H7 (cell line): ENCODE measurements at places on chromosomes 2 and 18.
A peak's percentile ranks its signal among the peaks of the same experiment; 100 is the strongest.

GRCh38 chr2:15931950-15932349 lies 8.4 kb upstream of the MYCN start:
- no peak for DNase-seq

GRCh38 chr2:237408335-237409000 lies 5.5 kb downstream of the COL6A3 start:
- no peak for DNase-seq

DNA sequence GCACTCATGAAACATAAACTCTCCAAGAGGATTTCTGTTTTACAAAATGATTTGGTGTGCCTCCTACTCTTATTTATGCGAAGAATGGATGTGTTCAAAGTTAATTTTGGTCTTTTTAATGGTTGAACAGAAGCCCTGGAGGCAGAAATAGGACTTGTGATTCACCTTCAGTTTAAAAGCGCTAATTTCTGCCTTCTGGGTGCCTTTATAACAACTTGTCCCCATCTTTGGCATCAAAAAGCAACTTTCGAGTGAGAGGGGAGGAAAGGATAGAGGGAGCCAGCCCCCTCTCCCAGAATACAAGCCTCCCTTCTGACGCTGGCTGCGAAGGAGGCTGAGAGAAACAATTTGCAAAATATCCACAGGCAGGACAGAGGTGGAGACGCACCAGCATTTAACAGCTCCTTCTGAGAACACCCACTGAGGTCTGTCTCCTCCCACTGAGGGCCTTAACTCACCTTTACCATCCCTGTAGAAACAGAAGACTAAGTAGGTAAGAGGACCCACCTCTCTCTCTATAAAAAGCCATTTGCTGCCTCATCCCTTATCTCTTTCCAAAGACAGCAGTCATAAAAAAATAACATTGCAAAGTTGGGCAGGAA lies 24.3 kb upstream of the BCL11A start:
- DNase-seq = peak; percentile 27

DNA sequence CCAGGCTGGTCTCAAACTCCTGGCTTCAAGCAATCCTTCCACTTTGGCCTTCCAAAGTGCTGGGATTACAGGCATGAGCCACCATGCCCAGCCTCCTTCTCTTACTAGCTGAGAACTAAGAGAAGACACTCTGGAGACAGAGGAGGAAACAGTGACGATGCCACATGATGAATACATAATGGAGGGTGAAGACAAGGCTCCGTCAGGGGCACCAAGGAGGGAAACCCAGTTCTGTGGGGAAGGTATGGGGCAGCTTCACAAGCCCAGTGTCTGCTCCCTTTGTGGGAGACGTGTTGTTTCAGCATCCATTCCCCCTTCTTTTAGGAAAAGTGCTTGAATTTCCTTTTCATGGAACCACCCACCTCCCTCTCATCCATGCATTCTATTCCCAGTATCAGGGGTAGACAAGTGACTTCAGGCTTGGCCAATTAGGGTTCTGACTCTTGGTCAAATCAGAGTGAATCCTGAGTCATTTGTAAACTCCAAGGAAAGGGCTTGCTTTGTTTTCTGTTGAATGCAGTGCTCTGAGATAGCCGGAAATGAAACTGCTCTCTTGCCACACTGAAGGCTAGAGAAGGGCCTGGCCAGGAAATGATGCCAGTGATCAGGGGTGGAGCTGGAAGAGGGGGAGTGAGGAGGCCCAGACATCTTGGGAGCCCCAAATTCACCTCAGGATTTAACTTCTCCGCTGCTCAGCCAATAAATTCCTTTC lies 23.7 kb downstream of the TMEM127 start:
- no peak for DNase-seq

GRCh38 chr2:156672556-156673332 lies 236.6 kb downstream of the GPD2 start:
- DNase-seq = no peak

GRCh38 chr2:230956827-230957755 lies 32.0 kb upstream of the GPR55 start:
- DNase-seq = peak; percentile 83

DNA sequence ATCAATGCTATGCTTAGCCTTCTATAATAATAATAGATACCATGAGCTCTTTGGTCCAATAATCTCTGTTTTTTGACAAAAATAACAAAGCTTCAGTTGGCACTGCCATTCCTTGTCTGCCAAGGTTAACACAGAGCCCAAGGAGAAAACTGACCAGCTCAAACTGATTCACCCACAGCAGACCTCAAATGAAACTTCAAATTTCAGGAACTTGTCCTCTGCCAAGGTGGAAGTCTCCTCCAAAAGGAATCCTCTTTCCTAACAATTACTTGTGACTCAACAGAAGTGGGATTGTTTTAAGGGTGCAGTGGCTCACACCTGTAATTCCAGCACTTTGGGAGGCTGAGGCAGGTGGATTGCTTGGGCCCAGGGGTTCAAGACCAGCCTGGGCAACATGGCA lies 12.1 kb downstream of the AAK1 start:
- DNase-seq = no peak
